ENCODE measurements at places on chromosomes 5 and 9.

- H3K4me3 ChIP-seq: no peak overlapping the region
- H3K27ac ChIP-seq: no peak overlapping the region
- peaks cover 5% of the 10 kb centered on the region for H3K27me3 ChIP-seq
- no peaks in the 10 kb centered on the region for H3K36me3 ChIP-seq
- DNase-seq: no peak
These were observed 7.8 kb upstream of the NDUFB6 start for GRCh38 chr9:32580631-32581300.

GRCh38 chr5:74040065-74040551 is 414.1 kb downstream of the ARHGEF28 start:
- H3K27me3 ChIP-seq: no peaks in the 10 kb centered on the region
- H3K36me3 ChIP-seq: no peaks in the 10 kb centered on the region
- DNase-seq: no peak
- H3K4me3 ChIP-seq: no peak overlapping the region

GRCh38 chr5:175746851-175747250 is 89.0 kb downstream of the HRH2 start:
- no peak for DNase-seq
- no peaks in the 10 kb centered on the region for H3K36me3 ChIP-seq
- no peaks in the 10 kb centered on the region for H3K4me1 ChIP-seq
- no peak overlapping the region for H3K27ac ChIP-seq
- peaks cover 17% of the 10 kb centered on the region for H3K27me3 ChIP-seq
- no peak overlapping the region for H3K4me3 ChIP-seq

GRCh38 chr9:79551994-79552393 is 19.8 kb upstream of the TLE4 start:
- H3K36me3 ChIP-seq: no peaks in the 10 kb centered on the region
- H3K4me1 ChIP-seq: no peaks in the 10 kb centered on the region
- no peak overlapping the region for H3K4me3 ChIP-seq
- no peak for DNase-seq
- no peak overlapping the region for H3K27ac ChIP-seq
- H3K27me3 ChIP-seq: no peaks in the 10 kb centered on the region

GRCh38 chr5:478982-479535 is 36.1 kb downstream of the EXOC3 start:
- no peak overlapping the region for H3K27ac ChIP-seq
- no peak for DNase-seq
- H3K4me3 ChIP-seq: no peak overlapping the region
- H3K27me3 ChIP-seq: peaks cover 78% of the 10 kb centered on the region

GRCh38 chr9:6367128-6367890 is 39.1 kb downstream of the TPD52L3 start:
- H3K36me3 ChIP-seq: no peaks in the 10 kb centered on the region
- DNase-seq: no peak
- H3K27ac ChIP-seq: no peak overlapping the region
- no peaks in the 10 kb centered on the region for H3K4me1 ChIP-seq
- H3K4me3 ChIP-seq: no peak overlapping the region
- no peaks in the 10 kb centered on the region for H3K27me3 ChIP-seq
